Liver (tissue), 10 donors: ENCODE measurements at places on chromosomes 2 and 18. TPM values are rescaled to one million over a fixed set of nuclear protein-coding genes. Genes with fewer than 3 reads are reported as not detected.

DNA sequence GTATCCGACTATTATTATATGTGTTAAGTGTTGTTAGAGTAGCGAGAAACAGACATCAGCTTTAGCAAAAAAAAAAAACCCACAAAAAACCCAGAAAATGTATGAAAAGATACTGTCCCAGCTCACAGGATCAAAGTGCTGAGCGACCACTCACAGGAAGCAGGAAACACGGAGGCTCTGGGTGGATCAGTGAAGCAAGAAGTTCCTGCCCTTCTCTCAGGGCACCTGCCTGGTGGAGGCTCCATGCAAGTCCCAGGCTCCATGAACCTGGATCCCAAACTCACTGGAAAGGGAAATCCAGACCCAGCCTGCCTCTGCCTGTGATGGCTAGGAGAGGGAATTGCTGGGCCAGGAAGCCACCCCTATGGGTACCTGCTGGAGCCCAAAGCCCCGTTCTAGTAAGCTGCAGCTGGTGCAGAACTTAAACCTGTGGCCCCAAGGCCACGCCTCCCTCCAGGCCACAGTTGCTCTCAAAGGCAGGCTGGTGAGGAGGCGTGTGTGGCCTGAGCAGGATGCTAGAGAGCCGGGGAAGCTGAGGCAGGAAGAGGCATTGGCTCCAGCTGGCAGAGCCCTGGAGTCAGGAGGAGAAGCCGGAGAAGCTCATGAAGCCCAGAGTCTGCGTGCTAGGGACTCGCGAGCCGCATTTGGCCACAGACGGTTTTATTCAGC, 63.5 kb upstream of the TAF1B start:
- no peak for DNase-seq

- no peak for DNase-seq
These were observed 282.2 kb upstream of the ST6GAL2 start for GRCh38 chr2:107168141-107168540.

GRCh38 chr2:128630974-128631697, 312.5 kb upstream of the HS6ST1 start:
- DNase-seq, result peak; percentile 4

GRCh38 chr2:70473101-70473722, 80.4 kb downstream of the TGFA start:
- no peak for DNase-seq

DNA sequence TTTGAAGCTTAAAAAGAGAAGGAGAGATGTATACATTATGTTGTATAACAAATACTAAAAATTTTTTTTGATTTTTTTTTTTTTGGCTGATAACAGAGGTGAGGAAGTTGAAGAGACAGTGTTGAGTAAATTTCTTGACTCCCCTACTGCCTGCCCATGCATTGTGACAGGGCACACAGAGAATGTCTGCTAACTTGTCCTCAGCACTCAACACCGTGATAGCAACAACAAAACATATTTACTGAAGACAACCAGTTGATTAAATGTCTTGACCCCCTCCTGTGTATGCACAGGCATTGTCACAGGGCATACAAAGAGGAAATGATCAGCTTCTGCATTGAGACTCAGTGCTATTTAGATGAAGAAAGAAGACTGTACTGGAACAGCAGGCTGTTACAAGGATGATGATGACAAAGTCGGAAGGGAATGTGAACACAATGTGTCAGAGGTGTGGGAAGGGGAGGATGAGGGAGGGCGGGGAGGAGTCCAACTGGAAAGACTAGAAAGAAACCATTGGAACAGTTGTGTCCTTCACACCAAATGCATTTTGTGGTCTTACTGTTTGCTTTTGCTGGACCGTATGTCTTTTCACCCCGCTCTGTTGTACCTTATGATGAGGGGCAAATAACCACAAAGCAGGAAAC, 89.5 kb downstream of the CERS6 start:
- no peak for DNase-seq

DNA sequence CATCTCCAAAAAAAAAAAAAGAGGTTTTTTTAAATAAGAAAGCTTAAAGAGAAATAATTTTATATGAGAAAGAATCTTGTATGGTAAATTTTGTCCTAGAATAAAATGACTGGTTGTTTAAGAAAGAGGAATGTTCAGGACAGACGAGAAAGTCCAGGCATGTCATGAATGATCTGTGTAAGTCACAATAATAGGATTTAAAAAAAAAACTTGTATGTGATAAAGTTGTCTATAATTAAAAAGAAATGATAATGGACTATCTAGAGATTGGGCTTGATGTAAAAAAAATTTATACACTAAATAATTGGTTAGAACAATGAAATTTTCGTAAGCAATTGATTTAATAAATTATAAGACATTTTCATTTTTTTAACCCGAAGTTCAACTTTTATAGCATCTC, 71.7 kb upstream of the ABCA12 start:
- no peak for DNase-seq

GRCh38 chr2:99072551-99072950, 69.0 kb upstream of the C2orf15 start:
- DNase-seq, result no peak

DNA sequence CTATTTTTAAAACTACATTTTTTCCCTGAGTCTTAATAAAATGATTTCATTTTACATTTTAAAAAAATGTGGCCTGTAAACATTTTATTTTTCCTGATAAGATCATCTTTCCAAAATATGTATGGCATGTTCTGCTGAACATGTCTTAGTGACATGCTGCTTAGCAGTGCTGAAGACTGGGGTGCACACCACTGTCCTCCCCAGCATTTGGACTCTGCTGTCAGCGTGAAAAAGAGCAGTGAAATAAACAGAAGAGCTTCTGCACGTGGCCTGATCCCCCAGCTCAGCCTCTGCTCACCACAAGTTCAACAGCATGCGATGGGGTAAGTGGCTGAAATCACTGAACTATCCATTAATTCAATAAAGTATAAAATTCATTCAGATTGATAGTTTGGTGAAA, 81.6 kb upstream of the ZNF521 start:
- DNase-seq, result no peak

The SLC4A3 gene
- polyA plus RNA-seq, result 0.08 TPM

The ELOA2 gene
- polyA plus RNA-seq, result not detected
